ENCODE measurements at places on chromosomes 7 and 10.

DNA sequence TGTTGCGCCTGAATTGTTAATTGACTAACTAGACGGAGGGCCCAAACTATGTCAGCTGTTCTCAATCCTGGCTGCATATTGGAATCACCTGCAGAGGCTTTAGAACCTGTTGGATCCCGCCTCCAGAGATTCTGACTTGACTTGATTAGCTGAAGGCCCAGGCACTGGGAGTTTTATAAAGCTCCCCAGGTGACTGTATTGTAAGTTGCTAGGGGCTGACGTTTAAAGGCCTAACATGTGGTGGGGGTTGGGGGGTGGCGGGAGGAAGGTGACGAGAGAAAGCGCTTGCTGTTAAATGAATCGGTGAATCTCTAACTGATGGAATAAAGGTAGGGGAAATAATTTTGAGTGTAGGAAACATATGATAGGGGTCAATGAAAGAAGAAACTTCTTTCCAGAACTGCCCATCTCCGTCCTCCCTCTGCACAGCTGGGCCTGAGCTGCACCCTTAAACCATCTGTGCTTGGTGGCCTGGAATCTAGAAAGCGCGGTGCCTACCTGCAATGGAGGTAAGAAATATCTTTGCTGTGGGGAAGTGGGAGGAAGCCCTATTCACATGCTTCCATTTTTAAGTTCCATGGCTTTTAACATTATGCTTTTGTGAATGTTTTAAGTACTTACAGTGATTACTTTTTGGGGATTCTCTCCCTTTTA, 225.0 kb upstream of the FAM3C start:
- H3K4me3 ChIP-seq: no peak overlapping the region
- H3K27me3 ChIP-seq: no peaks in the 10 kb centered on the region
- H3K4me1 ChIP-seq: no peaks in the 10 kb centered on the region
- no peak for DNase-seq
- H3K36me3 ChIP-seq: no peaks in the 10 kb centered on the region

- no peak for DNase-seq
- no peaks in the 10 kb centered on the region for H3K36me3 ChIP-seq
- H3K4me3 ChIP-seq: no peak overlapping the region
- no peaks in the 10 kb centered on the region for H3K27me3 ChIP-seq
- no peaks in the 10 kb centered on the region for H3K4me1 ChIP-seq
- no peak overlapping the region for H3K27ac ChIP-seq
Measured at GRCh38 chr10:107357033-107357432, 192.5 kb upstream of the SORCS1 start.

- H3K4me1 ChIP-seq: no peaks in the 10 kb centered on the region
- H3K36me3 ChIP-seq: no peaks in the 10 kb centered on the region
- no peaks in the 10 kb centered on the region for H3K27me3 ChIP-seq
- H3K27ac ChIP-seq: no peak overlapping the region
- H3K4me3 ChIP-seq: no peak overlapping the region
- DNase-seq: no peak
Measured at GRCh38 chr7:42017349-42017986, 219.5 kb downstream of the GLI3 start.

DNA sequence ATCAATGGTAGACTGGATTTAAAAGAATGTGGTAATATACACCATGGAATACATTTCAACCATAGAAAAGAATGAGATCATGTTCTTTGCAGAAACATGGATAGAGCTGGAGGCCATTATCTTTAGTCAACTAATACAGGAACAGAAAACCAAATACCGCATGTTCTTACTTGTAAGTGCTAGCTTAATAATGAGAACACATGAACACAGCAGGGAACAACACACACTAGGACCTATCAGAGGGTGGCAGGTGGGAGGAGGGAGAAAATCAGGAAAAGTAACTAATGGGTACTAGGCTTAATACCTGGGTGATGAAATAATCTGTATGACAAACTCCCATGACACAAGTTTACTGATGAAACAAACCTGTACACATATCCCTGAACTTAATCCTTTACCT, 1435.2 kb downstream of the REEP3 start:
- H3K27ac ChIP-seq: no peak overlapping the region
- DNase-seq: no peak
- no peaks in the 10 kb centered on the region for H3K27me3 ChIP-seq
- no peaks in the 10 kb centered on the region for H3K4me1 ChIP-seq

DNA sequence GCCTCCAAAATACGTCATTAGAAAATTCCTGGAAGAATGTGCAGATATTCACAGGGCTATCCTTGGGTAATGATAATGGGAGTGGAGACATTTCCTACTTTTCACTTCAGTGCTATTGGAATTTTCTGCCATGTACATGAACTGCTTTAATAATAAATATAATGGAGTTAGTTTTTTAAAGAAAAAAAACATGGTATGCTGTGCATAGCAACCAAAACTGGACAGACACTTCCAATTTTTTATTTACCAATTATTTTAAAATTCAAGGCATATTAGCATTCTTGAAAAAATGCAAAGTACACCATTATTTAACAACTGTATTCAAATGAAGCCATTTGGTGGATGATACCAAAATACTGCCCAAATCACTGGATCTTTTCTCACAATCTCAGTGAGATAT, 3.3 kb downstream of the XRCC2 start:
- H3K4me1 ChIP-seq: peaks cover 16% of the 10 kb centered on the region
- H3K4me3 ChIP-seq: no peak overlapping the region

GRCh38 chr10:69045441-69046300, 42.2 kb upstream of the SRGN start:
- peak overlapping the region; percentile 99 for H3K27ac ChIP-seq
- H3K36me3 ChIP-seq: no peaks in the 10 kb centered on the region
- peaks cover 43% of the 10 kb centered on the region for H3K4me1 ChIP-seq
- peak; percentile 83 for DNase-seq
- H3K4me3 ChIP-seq: peak overlapping the region; percentile 73

DNA sequence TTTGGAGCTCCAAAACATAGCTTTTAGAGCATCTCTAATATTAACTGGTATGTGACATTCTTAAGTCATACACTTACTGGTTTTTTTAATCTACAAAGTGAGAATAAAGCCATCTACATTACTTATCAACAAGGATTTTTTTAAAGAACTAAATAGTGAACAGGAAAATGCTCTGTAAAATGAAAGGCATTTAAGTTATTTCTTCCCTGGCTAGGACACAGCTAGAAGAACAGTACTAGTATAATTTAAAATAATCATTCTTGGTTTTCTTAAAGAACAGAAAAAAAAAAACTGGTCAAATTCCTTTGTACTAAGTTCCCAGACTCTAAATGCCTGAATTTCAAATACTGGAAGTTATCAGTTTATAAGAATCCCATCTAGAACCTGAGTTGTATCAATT, 139.5 kb downstream of the SRPK2 start:
- H3K36me3 ChIP-seq: no peaks in the 10 kb centered on the region
- peaks cover 9% of the 10 kb centered on the region for H3K4me1 ChIP-seq
- no peak for DNase-seq
- no peaks in the 10 kb centered on the region for H3K27me3 ChIP-seq
- no peak overlapping the region for H3K4me3 ChIP-seq

DNA sequence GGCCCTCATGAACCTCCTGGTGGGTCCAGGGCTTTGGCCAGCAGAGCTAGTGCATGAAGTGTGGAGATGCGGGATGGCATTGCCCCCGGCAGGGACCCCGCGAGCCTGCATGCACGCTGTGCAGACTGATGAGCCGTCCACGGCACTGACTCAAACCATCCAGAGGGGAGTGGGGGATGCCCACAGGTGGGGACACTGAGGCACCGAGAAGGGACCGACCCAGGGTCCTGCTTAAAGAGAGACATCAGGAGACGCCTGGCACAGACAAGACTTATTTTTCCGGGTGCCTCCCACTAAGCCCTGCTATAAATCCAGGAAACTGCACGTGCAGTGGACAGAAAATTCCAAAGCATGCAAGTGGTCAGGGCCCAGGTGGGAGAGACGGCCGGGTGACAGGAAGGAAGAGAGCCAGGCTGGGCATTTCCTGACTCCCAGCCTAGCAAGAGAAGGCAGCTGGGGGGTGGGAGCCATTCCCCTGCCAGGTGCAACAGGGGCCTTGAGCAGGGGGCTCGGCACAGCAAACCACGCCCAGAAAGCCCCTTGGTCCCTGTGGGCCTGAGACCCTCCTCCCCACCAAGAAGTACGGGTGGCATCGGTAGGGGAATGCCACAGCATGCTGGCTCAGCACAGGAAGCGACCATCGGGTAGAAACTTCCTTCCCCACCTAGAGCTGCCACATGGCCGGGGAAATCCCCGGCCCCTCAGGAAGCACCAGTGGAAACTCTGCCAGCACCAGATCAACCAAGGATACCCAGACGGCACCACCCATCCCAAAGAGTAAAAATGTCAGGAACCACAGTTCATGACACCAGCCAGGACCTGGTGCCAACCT, 91.5 kb downstream of the FOXL3 start:
- H3K36me3 ChIP-seq: peaks cover 2% of the 10 kb centered on the region
- DNase-seq: peak; percentile 71
- H3K4me1 ChIP-seq: peaks cover 16% of the 10 kb centered on the region
- peak overlapping the region; percentile 52 for H3K4me3 ChIP-seq

GRCh38 chr7:5557920-5558401, 134.3 kb upstream of the TNRC18 start:
- peak overlapping the region; percentile 79 for H3K27ac ChIP-seq
- peaks cover 41% of the 10 kb centered on the region for H3K4me1 ChIP-seq
- peaks cover 12% of the 10 kb centered on the region for H3K27me3 ChIP-seq
- peak; percentile 77 for DNase-seq
- peak overlapping the region; percentile 78 for H3K4me3 ChIP-seq

DNA sequence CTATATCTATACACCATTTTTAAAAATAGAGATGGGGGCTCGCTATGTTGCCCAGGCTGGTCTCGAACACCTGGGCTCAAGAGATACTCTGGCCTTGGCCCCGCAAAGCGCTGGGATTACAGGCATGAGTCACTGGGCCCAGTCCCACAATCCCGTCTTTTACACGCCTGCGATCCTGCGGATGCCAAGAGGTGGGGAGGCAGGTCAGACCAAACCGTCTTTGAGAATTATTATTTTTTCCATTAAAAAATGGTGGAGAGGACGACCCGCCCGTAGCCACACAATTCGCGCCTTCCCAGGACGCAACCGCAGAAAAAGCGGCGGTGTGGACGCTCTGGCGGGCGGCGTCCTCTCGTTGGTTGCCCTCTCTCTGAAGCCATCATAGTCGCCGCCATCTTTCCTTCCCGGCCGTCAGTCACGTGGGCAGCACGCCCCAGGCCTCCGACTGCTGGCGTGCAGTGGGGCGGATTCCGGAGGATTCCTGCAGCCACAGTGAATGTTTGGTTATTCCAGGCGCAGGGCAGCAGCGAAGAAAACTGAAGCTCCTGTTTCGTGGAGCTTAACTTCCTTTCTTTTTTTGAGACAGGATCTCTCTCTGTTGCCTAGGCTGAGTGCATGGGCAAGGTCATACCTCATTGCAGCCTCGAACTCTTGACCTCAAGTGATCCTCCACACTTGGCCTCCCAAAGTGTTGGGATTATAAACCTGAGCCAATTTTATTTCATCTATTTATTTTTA, 9.9 kb upstream of the EPHB4 start:
- peaks cover 4% of the 10 kb centered on the region for H3K4me1 ChIP-seq
- peak overlapping the region; percentile 67 for H3K27ac ChIP-seq
- peaks cover 3% of the 10 kb centered on the region for H3K27me3 ChIP-seq

DNA sequence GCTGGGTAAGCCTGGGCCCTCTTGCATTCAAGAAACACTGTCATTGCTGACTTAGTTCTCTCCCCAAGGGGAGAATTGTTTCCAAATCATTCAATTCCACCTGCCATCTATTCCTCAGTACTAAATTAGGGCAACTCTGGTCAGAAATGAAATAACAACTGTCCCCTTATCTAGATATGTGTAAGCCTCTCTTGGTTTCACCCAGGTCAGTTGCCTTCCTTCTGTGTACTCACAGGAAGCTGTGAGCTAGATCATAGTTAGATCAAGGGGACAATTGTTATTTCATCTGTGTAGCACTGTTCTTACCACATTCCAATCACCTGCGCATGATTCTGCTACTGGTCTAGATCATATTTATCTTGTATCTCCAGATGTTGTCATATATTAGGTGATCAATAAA, 483.0 kb upstream of the SORCS1 start:
- no peaks in the 10 kb centered on the region for H3K36me3 ChIP-seq
- no peaks in the 10 kb centered on the region for H3K4me1 ChIP-seq
- H3K27me3 ChIP-seq: no peaks in the 10 kb centered on the region
- DNase-seq: no peak
- H3K27ac ChIP-seq: no peak overlapping the region
- H3K4me3 ChIP-seq: no peak overlapping the region

- H3K27ac ChIP-seq: no peak overlapping the region
- H3K4me3 ChIP-seq: no peak overlapping the region
- no peak for DNase-seq
- peaks cover 7% of the 10 kb centered on the region for H3K4me1 ChIP-seq
- H3K27me3 ChIP-seq: peaks cover 9% of the 10 kb centered on the region
- H3K36me3 ChIP-seq: no peaks in the 10 kb centered on the region
Measured at GRCh38 chr10:112332509-112333228, 41.2 kb upstream of the ACSL5 start.

- no peak for DNase-seq
- H3K27me3 ChIP-seq: peaks cover 29% of the 10 kb centered on the region
- no peak overlapping the region for H3K27ac ChIP-seq
- peaks cover 4% of the 10 kb centered on the region for H3K4me1 ChIP-seq
- H3K36me3 ChIP-seq: no peaks in the 10 kb centered on the region
- H3K4me3 ChIP-seq: no peak overlapping the region
Measured at GRCh38 chr10:35300063-35300699, 36.1 kb upstream of the CCNY start.

- no peak overlapping the region for H3K27ac ChIP-seq
- no peak overlapping the region for H3K4me3 ChIP-seq
- DNase-seq: no peak
- H3K27me3 ChIP-seq: peaks cover 3% of the 10 kb centered on the region
Measured at GRCh38 chr10:11444155-11444530, 167.3 kb downstream of the USP6NL start.

- H3K27me3 ChIP-seq: peaks cover 3% of the 10 kb centered on the region
- no peaks in the 10 kb centered on the region for H3K36me3 ChIP-seq
- DNase-seq: peak; percentile 95
Measured at GRCh38 chr7:1176891-1177373, 16.9 kb upstream of the ZFAND2A start.

GRCh38 chr10:111246136-111246535, 169.3 kb downstream of the ADRA2A start:
- H3K4me1 ChIP-seq: no peaks in the 10 kb centered on the region
- peaks cover 3% of the 10 kb centered on the region for H3K27me3 ChIP-seq
- DNase-seq: no peak

- H3K27me3 ChIP-seq: no peaks in the 10 kb centered on the region
- H3K36me3 ChIP-seq: peaks cover 24% of the 10 kb centered on the region
- no peak overlapping the region for H3K27ac ChIP-seq
- DNase-seq: no peak
Measured at GRCh38 chr10:101935431-101935830, 91.8 kb upstream of the KCNIP2 start.

DNA sequence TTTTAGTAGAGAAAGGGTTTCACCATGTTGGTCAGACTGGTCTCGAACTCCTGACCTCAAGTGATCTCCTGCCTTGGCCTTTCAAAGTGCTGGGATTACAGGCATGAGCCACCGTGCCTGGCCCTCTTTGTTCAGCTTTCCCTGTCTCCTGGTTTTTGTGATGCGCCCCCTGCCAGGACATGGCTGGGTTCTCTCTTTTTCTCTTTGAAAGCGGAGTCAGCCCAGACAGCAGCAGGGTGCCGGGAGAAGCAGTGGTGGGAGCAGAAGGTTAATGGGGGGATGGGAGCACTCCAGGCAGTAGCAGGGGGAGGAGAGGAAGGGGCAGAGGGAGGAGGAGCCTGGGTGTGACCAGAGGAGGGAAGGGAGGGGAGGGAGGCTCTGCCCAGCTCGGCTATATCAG, 1.8 kb downstream of the MUC3A start:
- H3K27ac ChIP-seq: no peak overlapping the region
- H3K4me1 ChIP-seq: no peaks in the 10 kb centered on the region
- H3K36me3 ChIP-seq: no peaks in the 10 kb centered on the region

Data from activated CD4-positive, alpha-beta T cell treated with anti-CD3 and anti-CD28 coated beads, Interleukin-2, amount 10 ng/mL, durations not matched to agents 24 days and 14 days (primary cell).